ENCODE measurements at places on chromosomes 7 and 10.

DNA sequence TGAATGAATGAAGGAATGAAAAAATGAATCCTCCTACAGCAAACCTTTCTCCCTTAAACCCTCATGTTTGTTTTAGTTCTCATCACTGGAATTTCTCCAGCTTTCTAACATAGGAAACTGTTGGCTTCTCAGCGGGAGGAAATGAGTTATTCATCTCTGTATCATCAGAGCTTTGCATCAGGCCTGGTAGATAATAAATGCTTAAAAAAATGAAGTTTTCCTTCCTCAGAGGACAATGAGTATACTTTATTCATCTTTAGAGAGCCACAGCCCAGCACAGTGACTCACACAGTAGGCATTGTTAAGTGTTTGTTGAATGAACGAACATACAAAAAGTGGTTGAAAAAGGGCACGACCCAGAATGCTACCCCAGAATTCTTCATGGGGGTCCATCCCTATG is 62.6 kb downstream of the COL13A1 start:
- DNase-seq: no peak

GRCh38 chr10:72016608-72017300 is 52.6 kb downstream of the CHST3 start:
- no peak for DNase-seq

DNA sequence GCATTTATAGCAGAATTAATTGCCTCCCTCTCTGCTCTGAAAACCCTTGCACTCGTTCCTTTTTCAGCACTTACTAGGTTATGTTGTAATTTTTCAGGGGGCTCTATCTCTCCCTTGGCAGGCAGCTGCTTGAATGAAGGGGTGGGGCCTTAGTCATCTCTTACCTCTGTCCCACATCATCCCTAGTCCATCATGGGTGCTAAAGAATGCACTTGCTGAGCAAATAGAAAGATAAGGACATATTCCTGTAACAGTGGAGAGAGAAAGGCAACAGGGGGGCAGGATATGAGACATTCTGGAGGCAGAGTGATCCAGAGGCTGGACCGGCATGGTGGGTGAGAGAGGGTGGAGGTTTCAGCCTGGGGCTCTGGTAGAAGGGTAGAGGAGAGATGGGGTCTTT is 60.0 kb downstream of the MINDY4 start:
- no peak for DNase-seq

DNA sequence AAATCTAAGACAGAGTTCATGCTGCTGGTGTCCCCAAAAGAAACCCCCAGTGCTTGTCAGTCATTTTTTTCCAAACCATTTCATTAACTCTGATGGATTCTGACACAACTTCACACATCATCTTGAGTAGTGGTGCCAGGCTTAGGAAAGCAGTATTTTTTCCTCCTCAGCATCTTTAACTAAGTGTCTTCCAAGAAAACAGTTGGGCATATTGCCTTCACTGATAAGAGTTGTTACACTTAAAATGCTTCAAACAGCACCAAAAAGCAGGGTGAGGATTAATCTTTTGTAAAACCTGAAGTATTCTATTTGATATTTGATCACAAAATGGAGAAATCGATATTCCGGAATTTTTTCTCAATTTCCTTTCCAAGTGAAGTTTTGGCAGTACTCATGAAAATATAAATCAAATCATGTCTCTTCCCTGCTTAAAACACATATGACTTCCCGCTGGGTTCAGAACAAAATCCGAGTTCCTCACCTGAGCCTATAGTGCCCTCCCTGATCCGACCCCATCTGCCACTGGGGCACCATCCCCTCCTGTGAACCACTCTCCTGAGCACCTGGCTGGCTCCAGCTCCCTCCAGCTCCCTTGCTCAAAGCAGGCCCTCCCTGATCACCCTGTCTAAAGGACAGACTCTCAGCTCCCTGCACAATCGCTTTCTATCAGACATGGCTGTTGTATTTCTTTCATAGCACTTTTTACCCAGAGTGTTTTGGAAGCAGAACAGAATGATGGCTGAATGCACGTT is 61.6 kb downstream of the CYTH3 start:
- DNase-seq: no peak

DNA sequence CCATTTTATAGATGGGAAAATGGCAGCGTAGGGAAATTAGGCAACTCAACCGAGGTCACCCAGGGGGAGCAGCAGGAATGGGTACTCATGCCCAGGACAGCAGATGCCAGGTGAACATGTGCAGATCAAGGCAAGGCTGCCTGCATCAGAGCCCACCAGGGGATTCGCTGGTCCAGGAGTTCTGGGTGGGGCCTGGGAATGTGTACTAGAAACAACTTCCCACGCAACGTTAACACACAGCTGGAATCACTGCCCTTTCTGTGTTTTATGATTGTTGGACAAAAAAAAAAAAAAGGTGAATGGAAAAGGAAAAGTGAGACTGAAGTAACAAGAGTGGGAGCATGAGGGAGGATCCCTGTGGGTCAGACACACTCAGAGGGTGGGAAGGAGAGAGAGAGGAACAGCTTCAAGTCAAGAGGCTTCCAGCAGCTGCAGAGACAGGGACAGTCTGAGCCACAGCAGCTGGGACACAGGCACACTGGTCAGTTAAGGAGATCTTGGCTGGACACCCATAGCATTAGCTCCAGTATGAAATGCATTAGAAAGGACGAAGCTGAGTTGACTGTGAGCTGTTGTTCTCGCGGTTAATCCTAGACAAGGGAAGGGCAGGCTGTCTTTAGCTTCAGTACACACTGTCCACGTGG is 187.9 kb upstream of the INHBA start:
- DNase-seq: no peak

DNA sequence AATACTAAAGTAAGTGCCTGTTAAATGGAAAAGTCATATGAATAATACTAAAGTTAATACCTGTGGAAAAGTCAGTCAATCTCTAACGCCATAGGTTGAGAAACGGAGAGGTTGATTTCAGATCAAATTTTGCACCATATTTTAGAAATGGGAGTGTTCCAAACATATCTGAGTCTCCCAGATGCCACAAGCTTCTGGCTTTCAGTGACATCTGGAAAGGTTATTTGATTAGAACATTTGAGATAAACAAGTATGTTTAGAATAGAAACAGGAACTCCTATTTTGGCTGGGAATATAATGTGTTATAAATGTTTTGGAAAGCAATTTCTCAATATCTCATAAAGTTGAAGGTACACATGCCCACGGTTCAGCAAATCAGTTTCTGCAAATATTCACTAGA is 5.8 kb downstream of the MACC1 start:
- DNase-seq: no peak

DNA sequence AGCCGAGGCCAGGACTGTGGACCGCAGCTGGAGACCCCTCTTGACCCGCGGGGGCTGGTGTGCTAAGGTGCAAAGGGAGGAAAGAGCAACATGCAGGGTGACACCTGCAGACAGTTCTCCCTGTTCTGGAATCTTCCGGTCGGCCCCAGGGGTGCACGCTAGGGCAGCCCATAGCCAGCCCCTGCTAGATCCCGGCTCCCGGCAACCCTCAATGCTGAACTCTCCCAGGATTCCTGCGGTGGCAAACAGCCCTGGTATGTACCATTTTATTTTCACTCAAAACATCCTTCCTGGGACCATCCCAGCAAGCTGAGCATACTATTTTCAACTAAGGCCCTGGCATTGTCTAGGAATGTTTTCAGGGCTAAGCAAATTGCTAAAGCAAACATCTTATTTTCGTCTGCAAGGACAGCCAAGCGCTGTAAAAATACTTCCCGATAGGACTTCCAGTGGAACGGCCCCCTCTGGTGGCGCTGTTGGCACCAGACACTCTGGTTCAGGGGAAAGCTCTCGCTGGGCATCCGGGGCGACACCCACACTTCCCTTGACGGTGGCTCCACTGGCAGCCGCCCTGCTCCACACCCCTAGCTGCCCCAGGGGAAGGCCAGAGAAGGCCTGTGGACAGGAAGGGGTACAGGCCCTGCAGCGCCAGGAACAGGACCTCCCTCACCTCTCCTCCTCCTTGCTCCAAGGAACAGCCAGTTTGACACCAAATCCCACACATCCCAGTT is 99.4 kb downstream of the CTBP2 start:
- DNase-seq: no peak

- DNase-seq: no peak
These were observed 299.1 kb upstream of the NFE2L3 start for GRCh38 chr7:25852939-25853271.

- no peak for DNase-seq
These were observed 16.3 kb upstream of the DKK1 start for GRCh38 chr10:52297747-52298146.

GRCh38 chr10:116848032-116848943 is 1.0 kb upstream of the ENO4 start:
- no peak for DNase-seq

- DNase-seq: no peak
These were observed 139.0 kb downstream of the PAXIP1 start for GRCh38 chr7:154863766-154864522.

GRCh38 chr7:15681631-15682030 is 4.9 kb downstream of the MEOX2 start:
- no peak for DNase-seq

DNA sequence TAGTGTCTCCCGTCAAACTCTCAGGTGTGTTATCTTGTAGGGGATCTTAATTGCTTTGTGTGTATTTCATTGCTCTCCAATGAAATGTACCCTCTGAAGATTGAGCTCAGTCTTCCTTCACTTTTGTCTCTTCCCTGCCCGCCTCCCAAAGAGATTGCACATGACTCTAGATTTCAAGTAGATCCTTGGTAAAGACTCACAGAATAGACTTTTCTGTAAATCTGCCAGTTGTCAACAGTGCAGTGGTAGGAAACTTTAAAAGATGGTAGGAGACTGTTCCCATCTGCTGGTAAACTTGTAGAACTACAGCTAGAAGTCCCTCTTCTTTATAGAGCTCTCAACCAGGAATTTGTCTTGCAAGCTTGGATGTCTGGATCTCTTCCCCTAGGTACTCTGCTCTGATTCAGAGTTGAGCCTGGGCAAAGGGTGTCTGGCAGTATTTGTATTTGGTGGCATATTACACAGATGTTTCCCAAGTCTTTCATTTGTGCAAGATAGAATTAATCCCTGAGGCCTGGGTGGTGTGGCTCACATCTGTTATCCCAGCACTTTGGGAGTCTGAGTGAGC is 9.6 kb downstream of the CCL26 start:
- no peak for DNase-seq

- DNase-seq: no peak
These were observed 52.5 kb downstream of the GPR37 start for GRCh38 chr7:124713086-124713485.

- DNase-seq: no peak
These were observed 55.2 kb upstream of the GDF10 start for GRCh38 chr10:47244560-47245500.

DNA sequence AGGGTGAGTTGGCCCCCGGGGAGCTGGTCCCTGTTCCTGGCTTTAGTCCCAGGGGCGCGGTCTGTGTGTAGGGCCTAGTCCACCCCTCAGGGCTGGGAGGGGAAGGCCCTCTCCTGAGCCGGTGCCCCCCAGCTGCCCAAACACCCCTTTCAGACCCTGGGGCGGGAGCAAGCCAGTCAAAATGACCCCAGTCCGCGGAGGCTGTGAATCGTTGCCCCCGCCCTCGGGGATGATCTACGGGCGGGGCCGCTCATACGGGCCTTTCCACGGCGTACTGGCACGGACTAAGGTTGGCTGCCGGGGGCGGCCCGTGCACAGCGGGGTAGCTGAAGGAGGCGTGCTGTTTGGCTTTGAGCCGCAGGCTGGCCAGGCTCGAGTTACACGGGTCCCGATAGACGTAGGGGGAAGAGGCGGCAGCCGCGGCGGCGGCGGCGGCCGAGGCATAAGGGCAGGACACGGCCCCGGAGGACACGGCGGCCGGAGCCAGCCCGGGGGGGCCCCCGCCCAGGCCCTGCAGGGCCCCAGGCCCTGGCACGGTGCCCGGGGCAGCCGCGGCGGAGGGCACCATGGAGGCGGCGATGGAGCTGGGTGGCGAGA is 4.3 kb downstream of the ELOVL3 start:
- no peak for DNase-seq

GRCh38 chr7:147571436-147572185 is 1019.0 kb upstream of the C7orf33 start:
- DNase-seq: no peak

- no peak for DNase-seq
These were observed 96.2 kb upstream of the INSIG1 start for GRCh38 chr7:155201325-155202087.

GRCh38 chr10:100742936-100743335 is 2.4 kb upstream of the PAX2 start:
- no peak for DNase-seq

- no peak for DNase-seq
These were observed 26.0 kb downstream of the LARP4B start for GRCh38 chr10:905503-905902.

- no peak for DNase-seq
These were observed 6.0 kb downstream of the CLDN15 start for GRCh38 chr7:101231644-101232043.

GRCh38 chr10:132592790-132593383 is 55.3 kb downstream of the INPP5A start:
- no peak for DNase-seq

- DNase-seq: no peak
These were observed 285 bp downstream of the CSTF2T start for GRCh38 chr10:51699145-51699474.

- no peak for DNase-seq
These were observed 54.7 kb upstream of the CHST3 start for GRCh38 chr10:71909399-71910083.

GRCh38 chr10:112361951-112362751 is 11.8 kb upstream of the ACSL5 start:
- no peak for DNase-seq

GRCh38 chr7:93739424-93739823 is 151.1 kb downstream of the TFPI2 start:
- no peak for DNase-seq

GRCh38 chr7:44213877-44214388 is 13.2 kb downstream of the YKT6 start:
- no peak for DNase-seq

- no peak for DNase-seq
These were observed 43.0 kb downstream of the TNS3 start for GRCh38 chr7:47538846-47539311.

DNA sequence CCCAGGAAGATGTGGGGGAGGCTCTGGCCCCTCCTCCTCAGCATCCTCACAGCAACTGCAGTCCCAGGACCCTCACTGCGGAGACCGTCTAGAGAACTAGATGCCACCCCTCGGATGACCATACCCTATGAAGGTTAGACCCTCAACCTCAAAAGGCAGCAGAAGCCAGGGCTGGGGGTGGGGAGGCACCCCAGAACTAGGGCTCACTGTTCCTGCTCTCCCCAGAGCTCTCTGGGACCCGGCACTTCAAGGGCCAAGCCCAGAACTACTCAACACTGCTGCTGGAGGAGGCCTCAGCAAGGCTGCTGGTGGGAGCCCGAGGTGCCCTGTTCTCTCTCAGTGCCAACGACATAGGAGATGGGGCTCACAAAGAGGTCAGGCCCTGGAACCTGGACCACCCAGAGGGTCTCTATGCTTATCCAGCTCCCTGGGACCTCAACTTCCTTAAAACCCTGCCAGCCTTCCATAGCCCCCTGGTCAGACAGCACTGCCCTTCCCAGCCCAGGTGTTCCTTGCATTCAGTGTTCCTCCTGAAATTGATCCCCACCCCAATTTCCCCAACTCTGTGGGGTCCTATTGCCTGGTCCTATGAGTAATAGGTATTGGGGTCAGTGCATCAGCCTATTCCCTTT is 3.7 kb downstream of the SEMA4G start:
- no peak for DNase-seq

Data from stimulated activated CD8-positive, alpha-beta memory T cell treated with anti-CD3 and anti-CD28 coated beads, Interleukin-4, amount 100 ng/mL, for 1 hour (primary cell).